ENCODE measurements at places on chromosomes 5 and 9.

- DNase-seq: no peak
Measured at GRCh38 chr9:97811533-97812246, 41.3 kb upstream of the FOXE1 start.

- DNase-seq: no peak
Measured at GRCh38 chr9:99416007-99416406, 193.9 kb downstream of the SEC61B start.

DNA sequence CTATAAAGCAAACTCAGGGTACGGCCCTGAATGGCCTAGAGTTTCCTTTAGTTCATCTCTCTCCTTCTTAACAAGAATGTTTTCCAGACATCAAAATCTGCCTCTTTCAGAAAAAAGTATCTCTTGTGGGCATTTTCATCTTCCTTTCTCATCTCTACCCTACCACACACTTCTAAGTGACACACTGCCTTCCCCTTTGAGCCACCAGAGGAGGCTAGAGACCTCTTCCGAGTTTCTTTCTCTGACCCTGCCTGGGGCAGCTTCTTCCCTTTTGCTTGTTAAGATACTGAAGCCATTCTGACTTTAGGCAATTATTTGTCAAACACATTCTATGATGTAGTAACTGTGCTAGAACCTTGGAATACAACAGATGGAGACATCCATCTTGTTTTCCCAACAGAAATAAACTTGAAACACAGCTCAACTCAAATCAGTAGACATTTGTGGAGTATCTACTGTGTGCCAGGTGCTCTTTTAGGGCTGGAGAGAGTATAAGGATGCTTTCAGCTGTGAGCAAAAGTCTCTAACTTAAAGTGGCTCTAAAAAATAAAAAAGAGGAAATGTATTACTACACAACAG, 8.6 kb upstream of the SV2C start:
- DNase-seq: no peak

GRCh38 chr9:68951879-68952659, 61.8 kb downstream of the PRKACG start:
- DNase-seq: no peak

DNA sequence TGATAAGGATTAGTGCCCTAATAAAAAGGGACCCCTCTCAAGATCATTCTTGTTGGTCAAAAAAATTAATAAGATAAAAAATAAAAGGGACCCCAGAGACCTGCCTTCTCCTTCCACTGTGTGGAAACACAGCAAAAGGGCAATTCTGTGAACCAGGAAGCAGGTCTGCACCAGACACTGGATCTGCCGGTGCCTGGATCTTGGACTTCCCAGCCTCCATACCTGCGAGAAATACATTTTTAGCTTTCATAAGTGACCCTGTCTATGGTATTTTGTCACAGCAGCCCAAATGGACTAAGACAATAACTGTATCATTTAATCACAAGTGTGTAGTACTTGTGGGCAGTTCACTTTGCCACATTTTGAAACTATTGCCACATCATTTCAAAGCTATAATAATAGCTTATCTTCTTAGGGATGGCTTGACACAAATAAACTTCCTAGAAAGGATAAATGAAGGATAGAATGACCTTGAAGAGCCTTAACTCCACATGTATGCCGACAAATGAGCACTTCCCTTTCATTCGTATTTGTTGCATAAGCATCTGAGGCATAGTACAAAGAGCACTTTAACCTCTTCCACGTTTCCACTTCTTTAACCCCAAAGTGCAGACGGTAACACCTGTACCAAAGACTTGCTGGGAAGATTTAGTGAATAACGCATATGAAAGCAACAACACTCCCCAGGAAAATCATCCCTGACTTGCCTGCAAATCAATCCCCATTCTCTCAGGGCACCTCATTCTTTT, 336.5 kb downstream of the RFX3 start:
- no peak for DNase-seq

- no peak for DNase-seq
Measured at GRCh38 chr5:110753600-110753999, 14.8 kb downstream of the SLC25A46 start.

- DNase-seq: no peak
Measured at GRCh38 chr9:131348631-131349521, 45.0 kb upstream of the PRRC2B start.

DNA sequence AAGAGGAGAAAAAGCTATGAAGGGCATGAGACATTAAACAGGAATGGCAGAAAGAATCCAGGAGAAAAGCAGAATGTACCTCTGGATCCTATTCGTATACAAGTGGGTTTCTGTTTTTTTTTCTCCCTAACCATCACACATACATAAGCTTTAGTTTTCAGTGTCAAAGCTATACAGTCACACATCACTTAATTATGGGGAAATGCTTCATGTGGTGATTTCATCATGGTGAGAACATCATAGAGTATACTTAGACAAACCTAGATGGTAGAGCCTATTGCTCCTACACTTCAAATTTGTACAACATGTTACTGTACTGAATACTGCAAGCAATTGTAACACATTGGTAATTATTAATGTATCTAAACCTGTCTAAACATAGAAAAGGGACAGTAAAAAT, 290.6 kb downstream of the AOPEP start:
- no peak for DNase-seq
